ENCODE measurements at places on chromosomes 1 and 21.

- DNase-seq = no peak
Measured at GRCh38 chr1:43947061-43947873, 517 bp downstream of the IPO13 start.

DNA sequence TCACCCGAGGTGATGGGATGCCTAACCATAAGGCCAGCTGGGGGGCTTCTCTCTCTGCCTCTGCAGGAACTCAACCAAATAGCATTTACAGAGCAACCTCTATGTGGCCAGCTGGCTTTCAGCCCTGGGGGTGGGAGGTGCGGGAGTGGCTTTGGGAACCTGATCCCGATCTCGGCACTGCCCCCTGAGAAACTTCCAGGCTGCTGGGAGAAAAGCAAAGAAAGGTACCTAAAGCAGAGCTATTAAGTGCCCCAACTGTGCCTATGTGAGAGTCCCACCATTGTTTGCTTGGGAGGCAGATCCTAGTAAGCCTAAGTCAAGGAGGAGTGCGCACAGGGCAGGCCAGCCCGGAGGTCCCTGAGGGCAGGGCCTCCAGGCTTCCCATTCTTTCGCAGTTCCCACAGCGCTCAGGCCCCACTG lies 7.0 kb downstream of the KRTCAP2 start:
- DNase-seq = no peak

DNA sequence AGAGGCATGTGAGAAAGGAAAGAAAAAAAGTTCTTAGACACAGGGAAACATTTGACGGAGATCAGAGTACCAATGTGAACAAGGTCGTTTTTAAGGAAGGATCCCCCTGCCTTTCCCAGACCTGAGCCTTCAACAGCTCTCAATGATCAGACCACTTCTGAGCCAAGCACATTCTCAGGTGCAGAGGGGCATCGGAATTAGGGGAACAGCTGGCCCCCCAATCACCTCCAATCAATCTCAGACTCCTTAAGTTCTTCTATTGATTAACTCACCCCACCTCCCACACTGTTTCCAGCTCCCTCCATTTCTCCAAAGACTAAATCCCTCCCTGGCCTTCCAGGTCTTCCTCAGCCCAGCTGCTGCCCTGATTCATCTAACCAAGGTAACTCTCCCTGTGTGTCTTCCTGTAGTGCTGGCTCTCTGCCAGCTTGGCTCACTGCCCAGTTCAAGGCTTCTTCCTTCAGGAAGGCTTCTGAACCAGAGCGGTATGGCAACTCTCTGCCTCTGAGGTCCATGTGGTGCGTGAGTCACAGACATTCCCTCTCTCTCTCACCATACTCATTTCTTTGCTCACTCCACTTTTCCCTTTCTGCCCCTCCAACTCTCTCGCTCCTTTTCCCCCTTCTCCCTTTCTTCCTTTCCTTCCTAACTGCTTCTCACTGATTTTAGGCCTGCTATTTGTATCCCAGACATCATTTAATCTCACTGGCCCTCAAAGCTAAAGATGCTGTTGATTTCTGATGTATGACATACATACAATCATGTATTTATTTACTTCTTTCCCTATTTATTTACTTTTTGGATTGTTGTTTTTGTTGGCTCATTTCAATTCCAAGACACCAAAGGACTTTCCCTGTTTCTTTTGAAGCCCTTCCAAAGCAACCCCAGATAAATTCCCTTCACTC lies 18.1 kb downstream of the CFAP45 start:
- peak; percentile 100 for DNase-seq

DNA sequence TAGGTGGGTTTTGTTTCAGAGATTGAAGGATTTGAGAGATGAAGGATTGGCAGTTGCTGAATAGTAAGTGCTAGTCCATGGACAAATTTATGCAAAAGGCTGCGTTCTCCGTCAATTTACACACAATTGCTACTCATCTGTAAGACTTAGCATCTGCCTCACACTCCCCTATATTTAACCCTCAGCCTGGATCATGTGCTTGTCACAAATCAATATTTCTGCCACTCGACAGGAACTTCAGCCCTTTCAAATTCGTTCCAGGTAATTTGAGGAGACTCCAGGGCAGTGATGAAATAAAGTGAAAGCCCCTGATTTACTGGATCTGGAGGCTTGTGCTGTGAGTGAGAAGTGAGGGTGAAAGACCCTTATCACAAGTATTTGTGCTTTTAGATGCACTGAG lies 105.6 kb upstream of the UBE2U start:
- no peak for DNase-seq

GRCh38 chr1:162011337-162012012 lies 12.2 kb downstream of the OLFML2B start:
- DNase-seq = no peak

- no peak for DNase-seq
Measured at GRCh38 chr1:18941221-18942141, 15.0 kb downstream of the IFFO2 start.

GRCh38 chr1:5969168-5969567 lies 23.1 kb downstream of the NPHP4 start:
- no peak for DNase-seq

DNA sequence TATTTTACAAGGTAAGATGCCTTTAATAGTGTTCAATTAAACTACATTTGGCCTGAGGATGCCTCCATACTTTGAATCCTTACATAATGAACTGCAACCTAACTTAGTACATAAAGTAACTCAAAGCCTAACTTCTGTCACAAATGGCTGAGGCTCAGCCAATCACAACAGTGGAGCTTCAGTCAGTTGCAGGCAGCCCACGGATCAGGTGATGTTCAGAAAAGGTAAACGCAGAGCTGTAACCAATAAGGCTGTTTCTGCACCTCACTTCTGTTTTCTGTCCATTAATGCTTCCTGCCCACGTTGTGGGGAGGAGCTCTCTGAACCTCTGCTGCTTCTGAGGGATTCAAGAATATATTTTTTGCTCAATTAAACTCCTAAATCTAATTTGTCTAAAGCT lies 94.8 kb upstream of the KIAA0040 start:
- no peak for DNase-seq

DNA sequence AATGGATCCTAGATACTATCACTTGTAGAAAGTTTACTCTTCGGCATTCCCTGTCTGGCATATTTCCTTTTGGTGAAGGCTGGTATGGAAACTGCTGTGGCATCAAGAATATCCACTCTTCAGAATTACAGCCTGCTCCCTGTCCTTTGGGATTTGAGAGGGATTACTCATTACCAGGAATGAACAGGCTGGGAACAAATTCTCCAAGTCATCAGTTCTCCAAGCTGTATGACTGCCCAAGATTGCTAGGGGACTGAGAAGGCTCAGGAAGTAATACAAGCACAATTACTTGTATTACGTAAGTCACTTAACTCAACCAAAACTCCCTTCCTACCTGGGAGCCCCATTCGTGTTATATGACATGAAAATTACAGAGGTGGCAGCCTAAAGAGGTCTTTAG lies 49.6 kb downstream of the CD58 start:
- peak; percentile 74 for DNase-seq

GRCh38 chr1:31607360-31607759 lies 10.1 kb upstream of the HCRTR1 start:
- no peak for DNase-seq

All from RCC 7860 (cell line).